ENCODE measurements at places on chromosomes 4 and X.

DNA sequence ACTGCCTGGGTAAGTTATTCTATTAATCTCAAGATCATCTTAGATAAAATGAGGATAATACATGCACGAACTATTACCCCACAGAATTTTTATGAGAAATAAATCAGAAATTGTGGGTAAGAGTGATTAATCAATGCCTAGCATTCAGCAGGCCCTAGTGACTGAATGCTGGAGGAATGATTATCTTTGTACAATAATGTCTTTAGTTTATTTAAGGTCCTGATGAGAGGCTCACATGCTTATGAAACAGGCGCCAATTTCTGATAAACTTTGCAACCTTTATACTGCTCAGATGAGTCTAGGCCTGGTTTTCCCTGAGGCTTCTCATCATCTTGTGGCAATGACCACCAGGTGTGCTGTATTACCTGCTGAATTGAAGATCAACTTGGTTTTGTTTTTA lies 27.8 kb upstream of the BMP2K start:
- no peak for DNase-seq

GRCh38 chr4:145278341-145279121 lies 98.1 kb upstream of the OTUD4 start:
- no peak for DNase-seq

- no peak for DNase-seq
Observed at GRCh38 chrX:17814557-17814956, 46.5 kb downstream of the RAI2 start.

- no peak for DNase-seq
Observed at GRCh38 chr4:140286456-140286855, 87.0 kb upstream of the SCOC start.

DNA sequence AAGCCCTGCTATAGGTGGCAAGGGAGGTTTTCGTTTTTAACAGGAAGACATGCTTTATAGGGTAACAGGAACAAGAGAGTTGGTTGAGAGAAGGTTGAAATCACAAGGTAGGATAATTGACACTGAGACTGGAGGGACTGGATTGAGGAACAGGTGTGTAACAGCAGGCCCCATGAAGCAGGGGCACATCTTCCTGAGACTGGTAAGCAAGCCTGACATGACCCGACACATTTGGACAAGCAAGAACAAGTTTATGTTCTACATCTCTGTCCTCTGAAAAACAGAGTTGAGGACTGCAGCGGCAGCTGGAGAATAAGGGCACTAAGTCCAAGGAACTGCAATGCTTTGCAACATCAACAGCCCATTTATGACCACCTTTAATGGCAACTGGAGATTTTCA lies 5.2 kb downstream of the RPS4X start:
- DNase-seq = no peak

DNA sequence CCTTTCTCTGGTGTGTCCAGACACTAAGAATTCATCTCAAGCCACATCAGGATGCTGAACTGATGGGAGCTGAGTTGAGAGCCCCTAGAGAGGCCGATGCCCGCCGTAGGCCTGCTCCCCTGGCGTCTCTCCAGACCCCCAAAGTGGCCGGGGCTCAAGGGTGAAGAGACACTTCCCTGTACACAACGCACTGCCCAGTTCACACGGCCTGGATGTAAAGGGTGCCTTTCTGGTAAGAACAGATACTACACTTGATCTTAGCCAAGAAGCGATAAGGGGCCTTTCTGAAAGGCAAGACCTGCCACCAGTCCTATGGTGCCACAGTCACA lies 5.1 kb upstream of the TREX2 start:
- no peak for DNase-seq

- DNase-seq = no peak
Observed at GRCh38 chr4:177185151-177185550, 124.5 kb upstream of the NEIL3 start.

DNA sequence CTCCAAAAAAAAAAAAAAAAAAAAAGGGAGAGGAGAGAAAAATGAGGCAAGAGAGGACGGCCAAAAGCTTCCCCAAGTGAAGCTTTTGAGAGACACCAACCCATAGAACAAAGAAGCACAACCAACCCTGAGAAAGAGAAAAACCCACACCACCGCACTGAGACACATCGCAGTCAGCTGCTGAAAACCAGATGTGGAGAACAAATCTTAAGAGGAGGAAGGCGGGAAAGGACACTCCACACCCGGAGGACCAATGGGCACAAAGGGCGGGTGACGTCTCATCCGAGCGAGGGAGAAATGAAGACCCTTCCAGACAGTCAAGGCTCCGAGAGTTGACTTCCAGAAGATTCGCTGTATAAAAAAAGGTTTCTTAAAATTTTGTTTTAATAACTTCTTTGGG lies 112.1 kb downstream of the AFAP1 start:
- DNase-seq = no peak

GRCh38 chr4:150247184-150247583 lies 168.9 kb downstream of the DCLK2 start:
- no peak for DNase-seq

DNA sequence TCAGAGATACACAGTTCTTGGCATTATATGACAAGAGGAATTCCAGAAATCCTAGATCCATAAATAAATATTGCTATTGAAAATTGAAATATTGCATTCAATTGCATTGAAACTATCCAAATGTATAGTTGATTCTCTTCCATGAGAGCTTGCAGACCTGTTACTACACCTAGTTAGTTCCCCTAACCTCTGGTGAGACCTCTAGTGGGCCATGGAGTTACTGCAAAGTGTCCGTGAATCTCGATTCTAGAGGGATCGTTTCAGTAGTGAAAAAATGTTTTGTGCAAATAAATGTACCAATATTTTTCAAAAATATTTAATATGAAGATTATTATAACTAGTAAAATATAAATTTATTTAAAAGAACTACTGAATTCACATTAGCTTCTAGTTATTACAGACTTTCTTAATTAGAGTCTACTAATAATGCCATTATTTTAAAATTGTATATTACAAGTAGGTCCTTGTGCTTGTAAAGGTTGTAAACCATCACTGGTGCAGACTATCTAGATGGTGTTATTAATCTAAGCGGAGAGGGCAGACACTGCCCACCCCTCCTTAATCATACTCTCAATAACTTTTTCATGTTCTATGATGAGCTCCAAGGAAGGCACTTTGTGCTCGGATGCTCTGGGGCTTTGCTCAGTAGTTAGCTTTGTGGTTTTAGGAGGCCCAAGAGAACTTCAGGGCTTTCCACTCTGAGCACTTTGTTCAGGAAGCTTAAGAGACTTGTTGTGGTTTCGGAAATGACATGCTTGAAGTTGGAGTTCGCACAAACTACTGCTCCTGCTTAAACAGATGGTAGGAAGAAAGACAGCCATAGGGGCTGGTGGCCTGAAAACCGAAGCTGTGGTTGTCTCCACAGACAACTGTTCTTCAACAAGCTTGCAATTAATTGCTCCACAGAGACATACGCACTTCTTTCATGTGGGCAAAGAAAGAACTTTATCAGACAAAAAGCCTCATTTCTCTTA lies 42.8 kb downstream of the IL21 start:
- DNase-seq = peak; percentile 54

DNA sequence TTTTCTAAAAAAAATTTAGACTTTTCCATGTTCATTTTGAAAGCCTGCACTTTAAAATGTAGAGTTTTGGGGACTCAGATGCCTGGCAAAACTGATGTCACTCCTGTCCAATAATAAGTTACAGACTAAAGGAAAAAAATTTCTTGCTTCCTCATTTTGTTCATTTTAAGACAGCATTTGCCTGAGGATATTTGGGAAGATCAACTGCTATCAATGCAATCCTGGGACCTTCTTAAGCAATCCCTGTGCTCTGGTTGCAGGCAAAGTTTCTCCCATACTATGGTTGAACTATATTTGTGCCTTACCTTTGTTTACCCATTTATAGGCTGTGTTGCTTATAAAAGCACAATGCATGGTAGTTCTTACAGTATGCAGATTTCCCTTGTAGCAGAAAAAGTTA lies 280.4 kb downstream of the CFAP47 start:
- DNase-seq = no peak

GRCh38 chr4:80576796-80577195 lies 241.3 kb downstream of the CFAP299 start:
- no peak for DNase-seq

GRCh38 chrX:136260776-136261175 lies 9.6 kb upstream of the MAP7D3 start:
- no peak for DNase-seq

GRCh38 chrX:21986596-21986995 lies 45.5 kb upstream of the PHEX start:
- no peak for DNase-seq

DNA sequence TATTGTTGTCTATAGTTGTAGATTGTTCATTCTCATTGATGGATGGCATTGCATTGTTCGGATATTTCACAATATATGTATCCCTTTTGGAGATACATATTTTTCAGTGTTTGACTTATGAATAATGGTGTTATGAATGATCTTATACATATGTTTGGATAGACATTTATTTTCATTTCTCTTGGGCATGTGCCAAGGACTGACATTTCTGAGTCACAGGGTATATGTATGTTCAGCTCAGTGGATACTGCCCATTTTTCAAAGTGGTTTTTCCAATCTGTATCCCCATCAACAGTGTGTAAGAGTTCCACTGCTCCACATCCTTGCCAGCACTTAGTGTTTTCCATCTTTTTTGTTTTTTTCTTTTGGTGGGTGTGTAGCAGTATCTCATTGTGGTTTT lies 45.0 kb upstream of the RAB40AL start:
- no peak for DNase-seq

- DNase-seq = no peak
Observed at GRCh38 chr4:181944527-181944926, 298.7 kb upstream of the TENM3 start.

GRCh38 chrX:150337536-150337935 lies 25.6 kb upstream of the MAMLD1 start:
- no peak for DNase-seq

DNA sequence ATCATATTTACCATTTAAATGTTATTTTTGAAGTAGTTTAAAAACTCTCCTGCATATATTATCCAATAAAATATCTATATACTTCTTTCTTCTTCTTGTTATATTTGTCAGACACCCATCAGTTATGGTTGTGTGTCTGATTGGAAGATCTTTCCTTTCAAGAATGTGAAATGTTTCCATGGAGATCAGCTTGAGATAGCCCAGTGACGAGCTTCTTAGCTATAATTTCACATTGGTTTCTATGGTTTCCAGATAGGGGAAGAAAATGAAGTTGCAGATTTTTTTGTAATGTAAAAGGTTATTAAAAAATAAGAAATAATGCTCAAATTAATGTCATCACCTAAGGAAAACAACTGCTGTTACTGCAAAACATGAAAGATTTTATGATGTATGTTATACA lies 189.0 kb downstream of the COX7B2 start:
- DNase-seq = no peak

DNA sequence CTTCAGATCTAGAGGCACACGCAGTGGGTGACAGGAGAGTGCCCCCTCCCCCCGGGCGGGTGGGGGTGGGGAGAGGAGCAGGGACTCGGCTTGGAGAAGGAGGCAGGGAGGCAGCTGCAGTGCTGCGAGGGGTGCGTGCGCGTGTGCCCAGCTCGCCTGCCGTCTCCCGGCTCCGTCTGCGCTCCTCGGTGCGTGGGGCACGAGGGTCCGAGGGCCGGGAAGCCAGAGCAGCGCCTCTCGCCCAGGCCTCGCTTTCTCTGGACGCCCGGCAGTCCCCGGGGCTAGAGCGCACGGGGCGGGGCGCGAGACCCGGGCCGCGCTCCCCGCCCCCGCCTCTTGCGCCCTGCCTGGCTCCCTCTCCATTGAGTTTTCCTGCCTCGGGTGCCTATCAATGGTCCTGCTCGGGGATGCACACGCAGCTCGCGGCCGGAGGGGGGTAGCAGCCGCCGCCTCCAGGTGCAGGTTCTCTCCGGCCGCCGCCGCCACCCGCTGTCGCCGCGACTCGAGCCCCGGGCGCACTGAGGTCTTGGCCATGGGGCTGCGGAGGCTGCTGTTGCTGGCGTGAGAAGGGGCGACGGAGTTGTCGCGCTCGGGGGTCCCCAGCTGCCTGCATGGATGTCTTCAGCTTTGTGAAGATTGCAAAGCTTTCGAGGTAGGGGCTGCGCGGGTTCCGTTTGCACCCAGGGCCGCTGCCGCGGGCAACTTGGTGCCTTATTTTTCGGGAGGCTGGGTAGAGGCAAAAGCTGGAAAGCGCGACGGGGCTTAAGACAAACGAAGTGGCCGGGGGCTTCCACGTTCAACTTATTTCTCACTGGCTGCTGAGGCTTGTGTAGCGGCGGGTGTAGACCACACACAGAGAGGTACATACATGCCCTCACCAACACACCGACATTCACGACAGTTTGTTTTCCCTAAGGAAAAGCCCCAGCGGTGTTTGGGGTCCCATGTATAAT lies at the start of gene FRMPD4:
FRMPD4 (plus strand) TSS at position 113 of the 953 bp plus-strand sequence; CDS start at position 612, 499 bp downstream.
- DNase-seq = no peak

GRCh38 chr4:159227984-159228383 lies 125.1 kb downstream of the RAPGEF2 start:
- DNase-seq = no peak

DNA sequence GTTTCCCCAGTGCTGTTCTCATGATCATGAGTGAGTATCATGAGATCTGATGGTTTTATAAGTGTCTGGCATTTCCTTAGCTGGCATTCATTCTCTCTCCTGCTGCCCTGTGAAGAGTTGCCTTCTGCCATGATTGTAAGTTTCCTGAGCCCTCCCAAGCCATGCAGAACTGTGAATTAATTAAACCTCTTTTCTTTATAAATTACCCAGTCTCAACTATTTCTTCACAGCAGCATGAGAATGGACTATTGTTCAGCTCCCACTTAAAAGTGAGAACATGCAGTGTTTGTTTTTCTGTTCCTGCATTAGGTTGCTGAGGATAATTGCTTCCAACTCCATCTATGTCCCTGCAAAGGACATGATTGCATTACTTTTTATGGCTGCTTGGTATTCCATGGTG lies 311.7 kb upstream of the CTSO start:
- no peak for DNase-seq

GRCh38 chr4:7839856-7840255 lies 99.8 kb downstream of the AFAP1 start:
- DNase-seq = no peak

DNA sequence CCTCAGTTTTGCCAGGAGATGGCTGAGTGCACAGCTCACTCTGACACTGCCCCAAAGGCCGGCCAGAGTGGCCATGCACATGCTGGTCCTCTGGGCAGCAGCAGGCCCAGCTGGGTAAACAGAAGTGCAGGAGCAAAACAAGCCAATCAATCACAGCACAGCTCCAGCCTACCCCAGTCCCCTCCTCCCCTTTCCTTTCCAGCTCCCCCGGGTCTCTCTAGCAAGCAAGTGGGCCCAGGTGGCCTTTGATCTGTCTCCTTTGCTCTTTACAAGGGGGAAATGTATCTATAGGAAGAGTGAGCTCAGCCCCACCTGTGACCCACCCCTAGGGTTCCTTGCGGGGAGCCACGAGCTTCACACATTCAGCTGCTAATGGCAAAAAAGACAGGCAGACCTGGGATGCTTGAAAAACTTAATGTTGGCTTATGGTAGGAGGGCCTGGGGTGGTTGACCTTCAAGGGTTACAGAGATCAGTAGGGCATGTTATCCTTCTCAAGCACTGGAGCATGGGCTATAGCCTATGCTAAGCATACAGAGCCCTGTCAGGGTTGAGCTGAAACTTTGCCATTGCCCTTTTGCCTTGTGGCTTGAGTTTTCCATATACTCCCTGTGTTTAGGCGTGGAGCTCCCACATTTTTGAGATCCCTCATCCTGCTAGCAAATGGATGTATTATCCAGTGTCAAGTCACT lies 57.8 kb upstream of the PLAC1 start:
- no peak for DNase-seq

GRCh38 chr4:121950212-121950679 lies 1.6 kb downstream of the TRPC3 start:
- peak; percentile 87 for DNase-seq

- no peak for DNase-seq
Observed at GRCh38 chr4:185794637-185795036, 17.4 kb downstream of the SORBS2 start.
